ENCODE measurements at places on chromosomes 6 and 20. TPM values are rescaled to one million over a fixed set of nuclear protein-coding genes. Genes with fewer than 3 reads are reported as not detected.

DZANK1 gene
- total RNA-seq, result 2.6 TPM

DNA sequence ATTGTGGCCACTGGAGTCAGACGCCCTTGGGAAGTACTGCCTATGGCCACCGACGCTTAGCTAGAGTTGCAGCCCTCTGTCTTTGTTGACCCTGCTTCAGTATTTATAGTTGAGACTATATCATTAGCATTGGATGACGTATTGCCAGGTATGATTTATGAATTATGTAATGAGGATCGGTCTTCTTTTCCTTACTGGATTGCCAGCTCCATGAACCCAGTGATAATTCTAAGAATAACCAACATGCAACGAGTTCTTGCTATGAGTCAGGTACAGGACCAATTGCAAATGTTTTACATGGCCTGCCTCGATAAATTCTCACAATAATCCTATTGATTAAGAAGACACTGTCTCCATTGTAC, 63.5 kb downstream of the CLIC5 start:
- no peak overlapping the region for H3K27ac ChIP-seq
- no peak overlapping the region for H3K4me3 ChIP-seq
- H3K27me3 ChIP-seq, result peaks cover 35% of the 10 kb centered on the region
- no peaks in the 10 kb centered on the region for H3K36me3 ChIP-seq

DNA sequence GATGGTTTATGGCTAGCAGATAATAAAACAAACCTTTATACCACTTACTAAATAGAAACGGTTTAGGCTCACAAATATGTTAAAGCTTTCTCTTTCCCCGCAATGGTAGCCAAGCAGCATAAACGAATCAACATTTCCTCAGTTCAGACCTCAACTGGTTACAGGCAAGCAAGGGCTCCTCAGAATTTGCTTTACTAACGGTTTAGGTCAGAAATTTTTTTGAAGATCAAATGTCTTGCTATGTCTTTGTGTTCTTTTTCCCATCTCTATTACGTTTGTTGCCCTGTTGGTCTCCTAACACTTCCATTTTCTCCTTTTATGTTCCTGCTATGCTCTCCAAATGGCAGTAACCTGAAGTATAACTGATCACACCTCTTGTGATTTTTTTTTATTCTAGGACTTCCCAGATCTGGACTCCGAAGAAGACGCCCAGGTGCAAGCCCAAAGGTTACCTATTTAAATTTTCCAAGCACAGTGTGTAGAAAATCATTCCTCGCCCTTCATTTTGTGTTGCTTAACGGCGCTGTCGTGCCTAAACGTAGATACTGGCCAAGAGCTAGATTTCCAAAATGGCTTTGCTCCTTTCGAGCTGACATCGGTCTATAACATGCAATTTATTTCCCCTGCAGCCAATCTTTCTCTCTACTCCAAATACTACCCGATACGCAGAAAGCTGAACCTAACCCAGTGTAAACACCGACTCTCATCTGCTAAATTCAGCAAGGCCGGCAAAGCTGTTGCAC, 717 bp upstream of the ASF1A start:
- peaks cover 29% of the 10 kb centered on the region for H3K4me1 ChIP-seq

DNA sequence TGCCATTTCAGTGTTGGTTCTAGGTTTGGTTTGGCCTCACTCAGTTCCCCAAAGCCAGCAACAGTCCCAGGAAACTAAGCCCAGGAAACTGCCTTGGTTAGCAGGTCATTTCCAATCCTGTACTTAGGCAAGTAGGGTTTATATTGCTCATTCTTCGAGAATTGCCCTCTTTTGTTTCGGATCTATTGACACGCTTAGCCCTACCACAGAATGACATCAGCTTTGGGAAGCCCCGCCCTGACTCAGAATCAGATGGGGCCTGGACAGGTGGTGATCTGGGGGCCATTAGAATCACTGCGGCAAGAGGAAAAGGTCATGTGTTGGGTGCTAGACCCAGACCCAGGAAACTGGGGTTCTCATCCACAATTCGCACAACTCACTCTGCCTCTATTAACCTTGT, 578.2 kb downstream of the QKI start:
- no peaks in the 10 kb centered on the region for H3K27me3 ChIP-seq
- H3K36me3 ChIP-seq, result no peaks in the 10 kb centered on the region
- DNase-seq, result no peak
- H3K4me3 ChIP-seq, result no peak overlapping the region
- H3K27ac ChIP-seq, result no peak overlapping the region

DNA sequence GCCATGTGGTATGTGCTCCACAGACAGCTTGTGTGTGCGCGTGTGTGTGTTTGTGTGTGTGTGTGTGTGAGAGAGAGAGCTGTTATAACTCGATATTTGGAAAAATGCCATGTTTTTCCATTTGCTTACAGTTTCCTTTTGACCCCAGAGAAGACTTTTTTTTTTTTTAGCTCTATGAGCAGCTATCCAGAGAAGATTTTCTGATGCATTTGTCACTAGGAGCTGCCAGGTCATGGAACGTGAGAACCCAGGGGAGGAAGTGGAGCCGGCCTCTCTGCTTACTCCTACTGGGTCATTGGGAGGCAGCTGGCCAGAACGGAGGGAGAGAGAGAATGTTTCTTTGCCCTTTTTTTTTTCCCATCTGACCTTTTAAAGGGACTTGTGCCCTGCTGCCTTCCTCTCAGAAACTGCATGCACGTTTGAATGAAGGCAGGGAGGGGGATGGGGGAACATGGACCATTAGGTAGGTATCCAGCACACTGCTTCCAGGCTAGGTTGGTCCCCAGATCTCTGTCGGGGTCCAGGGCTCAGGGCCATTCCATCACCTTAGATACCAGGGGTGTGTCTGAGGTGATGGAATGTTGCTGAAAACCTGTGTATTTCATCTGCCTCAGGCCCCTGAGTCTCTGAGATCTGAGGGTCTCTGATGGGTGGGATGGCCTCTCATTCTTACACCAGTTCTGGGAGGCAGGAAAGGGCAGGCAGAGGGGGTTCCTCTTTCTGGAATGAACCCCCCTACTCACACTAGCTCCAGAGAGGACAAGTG, 11.2 kb upstream of the MRPS18A start:
- H3K4me1 ChIP-seq, result peaks cover 36% of the 10 kb centered on the region
- no peak for DNase-seq
- H3K4me3 ChIP-seq, result peak overlapping the region; percentile 13
- no peaks in the 10 kb centered on the region for H3K36me3 ChIP-seq
- peak overlapping the region; percentile 53 for H3K27ac ChIP-seq

All from PC-3 (cell line).